Stimulated activated CD8-positive, alpha-beta memory T cell treated with anti-CD3 and anti-CD28 coated beads, Interleukin-2, amount 100 ng/mL, for 48 hours (primary cell): ENCODE measurements at places on chromosomes 16 and 17.
A peak's percentile ranks its signal among the peaks of the same experiment; 100 is the strongest.

DNA sequence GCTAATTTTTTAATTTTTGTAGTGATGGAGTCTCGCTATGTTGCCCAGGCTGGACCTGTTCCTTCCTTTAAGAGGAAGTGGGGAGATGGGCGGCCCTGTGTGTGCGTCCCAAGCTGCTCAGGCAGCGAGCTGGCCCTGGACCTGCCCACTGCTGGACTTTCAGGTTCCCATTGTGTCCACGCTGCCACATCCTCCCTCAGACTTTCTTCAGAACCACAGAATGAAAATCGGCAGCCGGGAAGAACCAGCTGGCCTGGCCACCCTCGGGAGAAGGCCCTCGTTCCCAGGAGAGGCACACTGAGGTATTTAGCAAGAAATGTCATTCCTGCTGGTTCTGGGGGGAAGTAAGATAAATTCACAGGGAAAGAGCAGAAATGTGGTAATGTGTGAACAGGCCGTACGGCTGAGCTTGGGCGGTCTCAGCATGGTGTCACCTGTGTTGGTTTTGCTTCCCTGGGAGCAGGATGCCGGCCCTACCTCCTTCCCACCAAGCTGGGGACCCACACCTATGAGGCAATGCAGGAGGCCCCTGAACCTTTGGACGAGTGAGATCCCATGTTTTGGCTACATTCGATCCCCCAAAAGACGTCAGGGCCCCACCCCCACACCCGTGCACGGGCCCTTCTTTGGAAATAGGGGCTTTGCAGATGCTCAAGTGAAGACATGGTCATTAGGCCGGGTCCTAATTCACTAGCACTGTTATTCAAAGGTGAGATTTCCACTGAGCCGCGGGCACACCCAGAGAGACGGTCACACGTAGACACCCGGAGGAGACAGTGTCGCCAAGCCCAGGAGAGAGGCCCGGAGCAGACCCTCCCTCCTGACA is 35.9 kb upstream of the ZNF469 start:
- no peak for DNase-seq

GRCh38 chr16:53111078-53111791 is 56.4 kb downstream of the CHD9 start:
- no peak for DNase-seq

DNA sequence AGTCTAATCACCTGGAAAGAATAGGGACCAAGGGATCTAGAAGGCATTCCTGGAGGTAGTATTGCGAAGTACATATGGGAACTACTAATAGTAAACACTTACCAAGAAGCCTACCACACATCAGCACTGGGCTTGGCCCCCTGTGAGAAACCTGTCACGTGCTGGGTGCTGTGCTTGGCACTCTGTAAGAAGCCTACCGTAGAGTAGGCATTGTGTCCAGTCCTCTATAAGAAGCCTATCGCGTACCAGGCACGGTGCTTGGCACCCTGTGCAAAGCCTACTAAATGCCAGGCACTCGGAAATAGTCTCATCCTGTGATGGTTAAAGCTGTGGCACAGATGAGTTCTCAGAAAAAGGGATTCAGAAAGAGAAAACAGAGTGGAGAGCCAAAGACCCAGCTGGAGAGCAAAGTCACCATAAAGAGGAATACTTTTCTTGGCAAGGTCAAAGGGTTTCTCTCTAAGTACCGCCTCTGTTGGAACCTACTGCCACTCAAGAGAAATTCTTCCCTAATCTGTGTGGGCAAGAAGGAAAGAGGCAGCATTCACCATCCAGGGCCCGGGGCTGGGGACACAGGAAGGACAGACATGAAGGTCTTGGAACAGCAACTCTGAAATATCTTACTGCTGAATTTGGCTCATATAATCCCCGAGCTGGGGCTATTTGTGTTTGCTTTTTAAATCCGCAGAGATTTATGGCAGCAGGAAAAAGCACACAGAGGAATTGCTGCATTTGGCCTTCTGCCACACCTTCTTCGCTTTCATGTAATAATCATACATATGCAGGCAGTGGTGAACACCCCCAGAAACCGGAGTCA is 81.8 kb downstream of the VAT1L start:
- DNase-seq: no peak

GRCh38 chr17:50467855-50468303 is 801 bp downstream of the CHAD start:
- no peak for DNase-seq

DNA sequence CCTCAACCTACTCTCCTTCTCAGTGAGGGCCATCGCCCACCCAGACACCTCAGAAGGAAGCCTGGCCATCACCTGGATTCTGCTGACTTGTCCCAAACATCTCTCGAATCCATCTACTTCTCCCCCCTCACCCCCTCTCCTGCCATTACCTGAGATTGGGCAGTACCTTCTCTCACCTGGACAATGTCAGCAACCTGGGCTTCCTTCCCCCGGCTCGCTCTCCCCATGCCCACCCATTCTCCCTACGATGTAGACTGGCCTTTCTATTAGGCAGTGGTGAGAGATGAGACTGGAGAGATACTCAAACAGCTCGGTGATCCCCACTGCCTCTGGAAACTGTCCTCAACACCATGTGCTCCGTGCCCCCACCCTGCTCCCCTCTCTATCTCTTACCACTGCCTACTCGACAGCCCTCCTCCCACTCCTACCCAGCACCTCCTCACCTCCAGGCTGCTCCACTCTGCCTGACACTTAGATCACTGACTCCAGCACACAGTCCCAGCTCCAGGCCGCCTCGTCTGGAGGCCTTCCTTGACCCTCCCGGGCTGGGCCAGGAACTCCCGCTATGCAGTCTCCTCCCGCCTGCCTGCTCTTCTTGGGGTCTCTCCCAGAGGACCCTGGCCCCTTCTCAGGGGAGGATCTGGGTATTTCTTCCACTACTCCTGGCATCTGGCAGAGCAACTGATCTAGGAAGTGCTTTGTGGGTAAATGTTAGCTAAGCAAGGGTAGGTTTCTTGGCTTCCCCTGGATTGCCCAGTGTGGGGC is 235.8 kb upstream of the NLRP1 start:
- no peak for DNase-seq

- DNase-seq: no peak
Measured at GRCh38 chr17:79814974-79815835, 18.3 kb upstream of the CBX8 start.

DNA sequence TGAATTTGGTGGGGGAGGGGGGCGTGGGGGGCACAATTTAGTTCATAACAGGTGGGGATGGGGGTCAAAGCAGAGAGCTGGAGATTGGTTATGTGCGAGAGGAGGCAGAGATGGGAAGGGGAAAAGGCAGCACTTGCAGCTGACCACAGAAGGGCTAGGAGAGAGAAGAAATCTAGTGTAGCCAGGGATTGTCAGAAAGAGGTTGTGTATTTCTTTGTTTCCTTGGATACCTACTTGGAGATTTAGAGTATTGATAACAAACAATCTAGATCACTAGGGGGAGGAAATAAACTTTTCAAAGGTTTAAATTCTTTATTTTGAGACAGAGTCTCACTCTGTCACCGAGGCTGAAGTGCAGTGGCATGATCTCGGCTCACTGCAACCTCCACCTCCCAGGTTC is 47.1 kb upstream of the YPEL2 start:
- no peak for DNase-seq

DNA sequence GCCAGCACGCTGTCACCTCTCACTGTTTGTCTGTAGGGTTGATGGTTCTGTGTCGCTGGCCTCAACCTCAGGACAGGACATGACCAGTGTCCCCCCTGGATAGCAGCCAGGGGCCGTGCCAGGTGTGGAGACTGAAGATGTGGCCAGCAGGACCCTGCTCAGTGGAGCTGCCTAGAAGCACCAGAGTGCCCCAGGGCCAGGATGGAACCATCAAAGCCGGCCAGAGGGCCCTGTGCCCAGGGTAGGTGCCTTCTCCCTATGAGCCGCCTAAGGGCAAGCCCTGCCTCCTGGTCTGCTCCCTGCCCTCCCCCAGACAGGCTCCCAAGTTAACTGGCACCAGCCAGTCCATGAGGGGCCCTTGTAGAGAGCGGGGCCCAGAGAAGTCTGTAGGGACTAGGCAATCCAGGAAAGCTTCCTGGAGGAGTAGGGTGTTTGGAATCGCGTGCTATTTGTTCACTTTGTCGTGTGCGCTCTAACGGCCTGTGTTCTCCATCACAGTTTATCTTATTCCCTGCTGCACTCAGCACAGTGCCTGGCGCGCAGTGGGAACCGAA is 546 bp upstream of the NDUFB10 start:
- no peak for DNase-seq

DNA sequence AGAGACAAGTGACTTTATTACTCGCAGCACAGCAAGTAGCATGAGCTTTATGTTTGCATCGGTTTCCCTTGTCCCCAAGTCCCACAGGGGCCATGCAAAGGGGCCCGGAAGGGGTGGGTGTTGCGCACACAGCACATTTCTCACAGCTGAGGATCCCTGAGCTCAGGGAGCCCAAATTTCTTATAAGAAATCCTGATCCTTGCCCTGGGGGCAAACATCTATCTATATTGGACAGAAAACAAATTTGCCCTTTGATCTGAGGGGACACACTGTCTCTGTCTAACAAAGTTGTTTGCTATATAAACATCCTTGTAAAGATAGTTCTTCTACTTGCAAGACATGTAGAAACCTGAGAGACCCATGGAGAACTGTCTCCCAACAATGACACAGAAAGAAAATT is 35.7 kb upstream of the MEAK7 start:
- no peak for DNase-seq

DNA sequence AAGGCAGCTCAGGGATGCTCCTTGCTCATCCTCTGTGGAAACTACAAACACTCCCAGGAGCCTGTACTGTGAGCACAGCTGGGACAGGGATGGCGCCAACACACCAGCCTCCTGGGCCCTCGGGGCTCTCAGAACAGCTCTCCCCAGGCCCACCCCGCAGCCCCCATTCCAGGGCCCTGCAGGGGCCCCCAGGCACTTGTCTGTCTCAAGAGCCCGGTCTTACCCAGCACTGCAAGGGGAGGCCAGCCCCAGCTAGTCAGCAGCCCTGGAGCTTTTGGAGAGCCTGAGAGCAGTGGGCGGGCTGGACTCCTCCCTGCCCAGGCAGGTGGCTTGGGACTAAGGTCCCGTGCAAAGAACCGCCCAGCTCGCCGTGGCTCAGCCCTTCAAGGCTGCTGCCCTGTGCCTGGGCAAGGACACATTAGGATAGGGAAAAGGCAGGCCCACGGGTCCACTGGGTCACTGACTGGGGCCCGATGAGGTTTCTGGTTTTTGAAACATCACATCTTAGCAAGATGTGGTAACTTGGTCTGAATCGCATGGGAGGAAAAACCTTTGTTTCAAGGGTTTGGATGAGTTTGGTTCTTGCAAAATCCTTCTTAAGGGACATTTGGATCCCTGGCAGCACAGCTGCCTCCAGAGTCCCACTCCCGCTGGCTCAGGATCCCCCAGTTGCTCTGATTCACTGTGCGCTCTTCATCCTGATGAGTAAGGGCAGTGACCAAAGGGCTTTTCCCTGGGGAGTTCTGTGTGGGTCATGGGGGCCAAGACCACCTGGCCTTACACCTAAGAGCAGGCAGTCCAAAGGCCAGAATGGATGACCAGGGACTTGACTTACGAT is 2.8 kb downstream of the DNASE1L2 start:
- no peak for DNase-seq

DNA sequence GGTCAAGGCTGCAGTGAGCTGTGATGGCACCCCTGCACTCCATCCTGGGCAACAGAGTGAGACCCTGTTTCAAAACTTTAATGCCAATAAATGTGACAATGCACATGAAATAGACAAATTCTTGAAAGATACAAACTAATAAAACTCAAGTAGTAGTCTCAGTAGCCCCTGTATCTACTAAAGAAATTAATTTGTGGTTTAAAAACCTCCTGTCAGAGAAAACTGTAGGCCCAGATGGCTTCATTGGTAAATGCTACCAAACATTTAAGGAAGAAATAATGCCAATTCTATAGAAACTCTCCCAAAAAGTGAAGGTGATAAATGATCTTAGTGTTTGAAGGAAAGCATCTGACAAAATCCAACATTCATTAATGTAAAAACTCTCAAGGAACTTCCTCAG is 16.8 kb downstream of the AKTIP start:
- DNase-seq: no peak

GRCh38 chr16:86446279-86446678 is 64.0 kb upstream of the FOXF1 start:
- no peak for DNase-seq

DNA sequence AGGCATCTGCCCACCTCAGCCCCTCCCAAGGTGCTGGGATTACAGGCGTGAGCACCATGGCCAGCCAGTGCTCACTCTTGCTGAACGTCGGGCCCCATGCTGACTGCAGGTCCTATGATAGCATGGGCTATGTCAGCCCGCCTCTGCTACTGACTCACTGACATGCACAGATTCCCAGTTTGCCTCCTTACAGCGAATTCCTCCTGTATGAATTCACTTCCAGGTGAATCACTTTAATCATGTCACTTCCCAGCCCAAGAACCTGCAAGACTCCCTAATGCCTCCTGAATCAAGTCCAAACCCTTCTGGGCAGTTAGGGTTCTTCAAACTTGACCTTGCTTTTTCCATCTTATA is 16.1 kb upstream of the UBTF start:
- no peak for DNase-seq

DNA sequence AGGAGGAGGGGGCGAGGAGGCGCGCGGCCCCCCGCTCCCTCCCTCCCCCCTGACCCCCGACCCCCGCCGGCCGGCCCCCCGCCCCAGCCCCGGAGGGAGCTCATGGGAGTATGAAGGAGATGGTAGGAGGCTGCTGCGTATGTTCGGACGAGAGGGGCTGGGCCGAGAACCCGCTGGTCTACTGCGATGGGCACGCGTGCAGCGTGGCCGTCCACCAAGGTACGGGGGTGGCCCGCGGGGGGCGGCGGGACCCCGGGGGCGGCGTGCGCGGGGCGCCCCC is 390 bp downstream of the MLLT6 start:
- DNase-seq: no peak

DNA sequence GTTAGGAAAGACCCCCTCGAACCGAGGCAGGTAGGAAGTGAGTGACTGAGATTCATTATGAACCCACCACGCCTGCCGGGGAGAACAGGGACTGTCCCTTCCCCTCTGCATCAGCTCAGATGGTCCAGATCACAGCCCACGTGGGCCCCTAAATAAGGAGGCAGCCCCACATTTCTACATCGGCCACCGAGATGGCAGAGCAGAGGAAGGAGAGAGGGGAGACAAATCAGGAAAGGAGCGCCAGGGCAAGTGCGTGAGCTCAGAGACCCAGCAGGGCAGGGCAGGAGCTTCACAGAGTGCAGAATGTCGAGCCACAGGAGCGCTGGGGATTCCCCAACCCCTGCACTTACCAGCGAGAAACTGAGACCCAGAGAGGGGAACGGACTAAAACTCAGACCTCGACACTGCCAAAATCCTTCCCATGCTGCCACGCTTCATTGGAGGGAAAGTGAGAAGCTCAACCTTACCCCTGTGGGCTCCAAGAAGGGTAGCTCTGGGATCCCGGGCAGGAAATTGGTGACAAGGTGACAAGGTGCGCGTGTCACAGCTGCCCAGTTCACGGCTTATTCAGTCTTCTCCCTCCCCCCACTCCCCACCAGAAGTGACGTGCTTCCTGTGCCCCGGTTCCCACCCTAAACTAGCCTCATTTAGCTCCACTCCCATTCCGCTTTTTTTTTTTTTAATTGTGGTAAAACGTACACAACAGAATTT is at the start of gene ICAM2:
Gene ICAM2 (minus strand): TSS at position 578 of the 711 bp plus-strand sequence. CDS start 13,942 bp downstream, outside the sequence.
- DNase-seq: peak; percentile 74

- no peak for DNase-seq
Measured at GRCh38 chr16:28307936-28308335, 15.6 kb downstream of the SBK1 start.

- DNase-seq: peak; percentile 16
Measured at GRCh38 chr17:60102632-60103096, 23.9 kb upstream of the HEATR6 start.
